ENCODE measurements at places on chromosomes 6 and 20.
A peak's percentile ranks its signal among the peaks of the same experiment; 100 is the strongest.

- DNase-seq = no peak
Observed at GRCh38 chr6:35262596-35262995, 3.1 kb downstream of the ZNF76 start.

DNA sequence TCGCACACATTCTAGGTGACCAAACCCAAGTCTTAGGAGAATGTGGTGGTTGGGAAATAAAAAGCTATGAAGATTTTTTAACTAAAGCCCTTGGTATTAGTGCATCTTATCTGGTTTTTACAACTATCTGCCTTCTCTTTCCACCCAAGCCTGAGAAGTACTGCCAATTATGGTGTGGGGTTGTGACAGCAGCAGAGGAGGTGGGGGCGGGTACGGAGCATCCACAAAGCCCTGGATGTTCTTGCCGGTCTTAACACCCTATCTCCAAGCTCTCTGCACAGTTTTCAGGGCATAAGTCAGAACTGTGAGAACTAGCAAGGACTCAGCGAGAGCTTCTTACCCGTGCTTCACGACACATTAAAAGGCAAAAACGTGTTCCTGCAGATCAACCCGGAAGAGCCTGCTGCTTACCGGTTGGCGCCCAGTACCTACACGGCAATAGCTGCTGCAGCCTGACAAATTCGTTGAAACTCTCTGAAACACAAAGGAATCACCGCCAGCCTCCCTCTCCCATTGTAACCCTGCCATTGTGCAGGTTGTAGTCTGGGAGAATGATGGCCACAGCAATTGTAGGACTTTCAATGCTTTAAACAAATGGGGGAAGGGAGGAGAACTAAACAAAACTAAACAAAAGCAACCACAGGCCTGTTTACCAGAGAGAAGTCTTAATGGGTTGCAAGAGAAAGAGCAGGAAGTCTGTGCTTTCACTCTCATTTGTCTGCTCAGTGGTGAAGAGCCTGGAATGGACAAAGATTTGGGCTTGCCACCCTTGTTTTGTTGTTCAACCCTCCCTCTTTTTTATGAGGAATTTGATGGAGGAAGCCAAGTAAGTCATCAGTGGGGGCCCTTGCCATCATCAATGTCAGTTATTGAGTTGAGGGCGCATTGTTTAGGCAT, 461.0 kb upstream of the JARID2 start:
- DNase-seq = no peak

- DNase-seq = no peak
Observed at GRCh38 chr6:82063574-82063973, 184.0 kb downstream of the IBTK start.

DNA sequence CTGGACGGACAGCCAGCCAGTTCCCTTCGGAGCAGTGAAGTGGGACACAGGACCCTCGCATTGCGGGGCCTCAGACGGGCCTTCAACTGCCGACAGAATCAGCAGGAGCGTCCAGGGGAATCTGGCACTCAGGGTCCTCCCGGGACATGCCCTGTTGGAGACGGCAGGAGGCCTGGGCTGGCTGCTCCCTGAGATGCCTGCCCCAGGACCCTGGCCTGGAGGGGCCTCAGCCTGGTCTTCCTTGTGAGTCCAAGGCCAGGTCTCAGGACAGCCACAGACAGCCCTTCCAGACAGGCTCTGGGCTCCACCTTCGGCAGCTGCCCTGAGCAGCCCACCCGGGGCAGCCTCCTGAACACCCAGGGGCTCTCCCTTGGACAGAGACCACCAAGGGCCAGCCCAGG, 14.6 kb upstream of the HELZ2 start:
- DNase-seq = no peak

DNA sequence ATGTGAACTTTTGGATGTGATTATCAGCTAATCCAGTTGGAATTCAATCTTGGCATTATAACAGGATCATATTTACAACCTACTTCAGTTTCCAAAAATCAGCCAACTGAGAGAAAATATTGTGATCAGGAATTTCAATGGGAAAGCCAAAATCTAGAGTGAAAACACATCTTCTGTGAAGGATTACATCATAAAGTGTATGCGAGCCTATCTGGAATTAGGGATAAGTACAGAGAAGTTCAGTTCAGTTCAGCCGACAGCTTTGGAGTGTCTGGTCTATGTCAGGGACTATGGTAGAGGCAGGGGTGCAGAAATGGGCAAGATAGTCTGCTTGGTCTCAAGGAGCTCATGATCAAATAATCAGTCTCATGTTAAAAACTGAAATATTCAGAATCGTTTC, 12.3 kb upstream of the PRIM2 start:
- DNase-seq = no peak

DNA sequence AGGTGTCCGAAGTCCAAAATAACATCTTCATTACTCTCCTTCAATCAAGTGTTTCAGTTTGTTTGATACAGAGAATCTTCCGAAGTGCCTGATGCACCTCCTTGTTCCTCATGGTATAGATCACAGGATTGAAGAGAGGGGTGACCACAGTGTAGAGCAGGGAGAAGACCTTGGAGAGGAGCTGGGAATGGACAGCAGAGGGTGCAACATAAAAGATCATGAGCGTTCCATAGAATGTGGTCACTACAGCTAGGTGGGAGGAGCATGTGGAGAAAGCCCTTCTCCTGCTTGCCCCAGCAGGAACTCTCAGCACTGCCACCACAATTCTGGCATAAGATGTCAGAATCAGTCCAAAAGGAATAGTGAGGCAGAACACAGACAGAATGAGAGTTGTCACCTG, 11.9 kb downstream of the OR12D1 start:
- DNase-seq = no peak

GRCh38 chr6:44932651-44933091, 395.5 kb upstream of the RUNX2 start:
- peak; percentile 13 for DNase-seq

DNA sequence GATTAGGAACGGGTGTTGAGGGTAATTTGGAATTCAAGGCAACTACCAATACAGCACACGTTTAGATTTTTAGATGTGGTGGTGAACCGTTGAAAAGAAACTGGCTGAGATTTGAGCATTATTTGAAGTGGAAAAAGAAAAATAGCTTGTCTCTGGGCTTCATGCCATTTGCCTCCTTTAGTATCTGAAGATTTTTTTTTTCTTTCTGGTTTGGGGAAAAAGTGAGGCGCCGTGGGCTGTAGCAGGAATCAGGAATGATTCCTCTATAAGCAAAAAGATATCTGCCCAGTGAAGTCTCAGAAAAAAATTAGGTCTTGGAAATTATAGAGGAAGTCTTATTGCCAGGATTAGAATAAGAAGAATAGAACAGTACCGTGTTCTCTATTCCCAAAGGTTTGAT, 88.5 kb downstream of the RPS12 start:
- no peak for DNase-seq

All from stimulated activated CD4-positive, alpha-beta T cell treated with anti-CD3 and anti-CD28 coated beads, Interleukin-4, amount 100 ng/mL, for 1 hour (primary cell).